ENCODE measurements at places on chromosomes 16 and 17.

- no peak for DNase-seq
Measured at GRCh38 chr16:65876056-65876408, 490.5 kb upstream of the CDH5 start.

- DNase-seq: no peak
Measured at GRCh38 chr17:8189041-8189710, 804 bp downstream of the BORCS6 start.

DNA sequence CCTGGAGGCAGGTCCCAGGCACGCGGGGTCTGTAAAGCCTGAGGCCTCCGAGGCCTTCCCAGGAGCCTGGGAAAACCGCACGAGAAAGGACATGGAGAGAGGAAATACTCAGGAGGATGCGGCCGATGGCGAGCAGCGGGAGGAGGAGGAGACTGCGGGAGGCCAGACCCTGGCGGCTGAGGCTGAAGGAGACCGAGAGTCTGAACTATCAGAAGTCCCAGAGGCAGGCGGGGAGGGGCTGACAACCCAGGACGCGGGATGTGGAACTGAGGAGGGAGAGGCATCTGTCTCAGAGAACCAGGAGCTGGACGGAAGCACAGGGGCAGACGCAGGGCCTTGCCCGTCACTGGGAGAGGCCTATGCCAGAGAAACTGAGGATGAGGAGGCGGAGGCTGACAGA lies 2.4 kb downstream of the APOBR start:
- DNase-seq: no peak

DNA sequence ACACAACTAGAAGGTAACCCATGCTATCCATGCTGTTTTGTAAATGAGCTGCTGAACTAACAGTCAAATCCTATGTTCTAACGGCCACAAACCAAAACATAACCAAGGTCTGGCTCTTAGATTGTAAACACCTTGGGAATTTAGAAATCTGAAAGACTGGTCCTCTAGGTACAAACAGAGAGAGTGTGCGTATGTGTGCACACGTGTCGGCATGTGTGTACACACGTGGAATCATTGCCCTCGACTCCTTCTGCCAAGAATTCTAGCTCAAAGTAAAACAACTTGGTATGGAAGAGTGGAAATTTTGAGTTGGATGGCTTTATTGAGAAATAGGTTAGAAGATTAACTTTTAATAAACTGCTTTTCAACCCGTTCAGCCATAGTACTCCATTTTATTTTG lies 18.1 kb upstream of the GHDC start:
- DNase-seq: no peak

GRCh38 chr16:47229053-47230050 lies 85.6 kb upstream of the NETO2 start:
- no peak for DNase-seq

- DNase-seq: no peak
Measured at GRCh38 chr16:13554005-13554404, 365.9 kb upstream of the ERCC4 start.

- DNase-seq: no peak
Measured at GRCh38 chr17:38800237-38800760, 943 bp upstream of the PIP4K2B start.

DNA sequence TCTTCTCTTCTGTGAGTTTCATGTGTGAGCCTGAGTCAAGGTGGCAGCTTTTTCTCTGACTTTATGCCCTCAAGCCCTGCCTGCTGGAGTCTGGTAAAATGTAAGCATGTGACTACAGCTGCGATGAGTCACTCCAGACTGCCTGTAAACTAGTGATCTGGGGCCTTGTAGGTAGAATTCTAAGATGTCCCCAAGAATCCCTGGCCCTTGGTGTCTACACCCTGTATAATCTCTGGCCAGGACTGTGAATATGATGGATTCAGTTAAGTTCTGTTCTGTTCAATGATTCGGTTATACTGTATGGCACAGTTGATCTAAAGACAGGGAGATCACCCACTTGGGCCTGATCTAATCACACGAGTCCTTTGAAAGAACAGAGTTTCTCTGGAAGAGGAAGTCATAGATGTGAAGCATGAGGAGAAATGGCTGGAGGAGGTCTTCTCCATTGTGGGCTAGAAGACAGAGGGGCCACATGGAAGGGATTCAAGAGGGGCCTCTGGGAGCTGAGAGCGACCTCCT lies 29.8 kb downstream of the PRSS54 start:
- peak; percentile 62 for DNase-seq

DNA sequence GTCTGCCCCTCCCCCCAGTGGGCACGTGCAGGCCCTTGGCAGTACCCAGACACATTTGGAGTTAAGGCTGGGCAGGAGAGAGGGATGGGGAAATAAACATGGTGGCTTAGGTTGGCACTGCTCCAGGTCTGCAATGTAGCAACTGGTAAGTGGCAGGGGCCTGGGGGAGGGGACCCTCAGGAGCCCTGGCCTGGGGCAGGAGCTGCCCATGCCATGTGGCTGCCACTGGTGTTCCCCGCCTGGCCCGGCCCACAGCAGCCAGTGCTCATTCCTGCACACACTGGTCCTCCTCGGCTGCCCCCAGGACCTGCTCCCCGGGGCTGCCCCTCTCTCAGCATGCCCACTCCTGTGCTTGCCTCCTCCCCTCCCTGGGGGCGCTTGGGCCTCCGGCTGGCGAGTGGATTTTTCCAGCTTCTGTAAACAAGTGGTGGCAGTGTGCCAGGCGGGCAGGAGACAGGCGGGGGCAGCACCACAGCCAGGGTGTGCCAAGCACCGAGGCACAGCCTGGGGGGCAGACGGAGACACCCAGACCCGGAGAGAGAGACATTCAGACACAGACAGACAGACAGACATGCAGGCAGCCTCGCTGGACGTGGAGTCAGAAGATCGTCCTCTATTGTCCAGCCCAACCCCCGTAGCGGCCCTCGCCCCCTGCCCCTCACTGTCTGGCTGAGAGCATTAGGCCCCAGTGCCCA lies 9.4 kb downstream of the THRA start:
- peak; percentile 68 for DNase-seq

GRCh38 chr17:82974136-82974952 lies 105.1 kb upstream of the METRNL start:
- no peak for DNase-seq

GRCh38 chr16:82514262-82514661 lies 112.5 kb upstream of the CDH13 start:
- no peak for DNase-seq

- no peak for DNase-seq
Measured at GRCh38 chr17:44000141-44000860, 4.1 kb upstream of the NAGS start.

GRCh38 chr16:21214086-21214485 lies 2.7 kb upstream of the ZP2 start:
- no peak for DNase-seq

All from foreskin melanocyte (primary cell).